ENCODE measurements at places on chromosomes 2 and 18.

GRCh38 chr2:70214365-70214764 lies 23.5 kb upstream of the C2orf42 start:
- DNase-seq, result no peak

DNA sequence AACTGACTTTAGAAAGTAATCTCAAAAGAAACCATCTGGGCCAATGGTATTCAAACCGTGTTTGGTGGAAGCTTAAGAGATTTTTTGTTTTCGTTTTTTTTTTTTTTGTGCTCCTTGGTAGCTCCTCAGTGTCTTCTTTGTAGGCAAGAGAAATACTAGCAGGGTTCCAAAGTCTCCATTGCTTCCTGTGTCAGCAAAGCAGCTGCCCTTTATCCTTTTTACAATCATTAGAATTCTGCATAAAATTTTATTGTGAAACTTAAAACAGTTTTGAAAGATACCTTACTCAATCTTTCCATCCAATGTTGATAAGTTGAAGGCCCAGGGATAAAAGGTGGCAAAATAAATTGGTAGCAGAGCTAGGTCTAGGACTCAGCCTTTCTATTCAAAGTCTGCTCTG lies 479 bp downstream of the IL1F10 start:
- no peak for DNase-seq

GRCh38 chr18:21109936-21110712 lies 1.5 kb downstream of the ROCK1 start:
- no peak for DNase-seq

- DNase-seq, result no peak
Observed at GRCh38 chr2:6590442-6590841, 275.3 kb downstream of the CMPK2 start.

DNA sequence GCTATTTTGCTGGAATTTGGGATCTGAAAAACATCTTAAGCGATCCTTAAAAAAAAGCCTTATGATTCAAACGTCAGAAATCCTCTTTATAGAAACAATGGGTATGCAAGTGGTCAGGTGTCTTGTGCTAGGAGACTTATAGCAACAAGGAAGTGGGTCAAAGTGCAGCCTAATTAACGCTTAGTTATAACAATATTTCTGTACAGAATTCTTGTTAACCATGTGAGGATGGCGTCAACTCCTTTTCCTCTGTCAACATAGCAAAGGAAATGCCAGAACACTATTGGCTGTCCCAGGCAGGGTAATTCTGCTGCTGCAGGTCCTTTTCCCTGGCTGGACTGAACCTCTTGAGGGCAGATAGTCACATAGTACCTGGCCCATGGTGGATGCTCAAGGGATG lies 189.4 kb downstream of the MSH2 start:
- no peak for DNase-seq

DNA sequence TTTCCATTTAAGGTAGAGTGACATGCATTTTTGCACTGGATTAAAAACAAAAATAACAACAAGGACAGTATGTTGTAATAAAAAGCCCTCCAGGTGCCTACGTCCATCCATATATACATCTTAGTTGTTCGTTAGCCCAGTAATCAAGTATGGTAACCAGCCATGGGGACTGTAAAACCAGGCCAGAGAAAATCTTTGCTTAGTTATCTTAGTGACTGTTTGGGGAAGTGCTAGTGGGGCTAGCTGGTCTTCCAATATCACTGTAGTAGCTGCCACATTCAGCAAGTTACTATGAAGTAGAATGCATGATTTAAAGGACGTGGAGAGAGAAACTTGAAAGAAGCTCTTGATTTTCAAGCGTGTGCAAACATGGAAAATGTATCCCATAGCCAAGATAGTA lies 95.9 kb upstream of the STON1 start:
- no peak for DNase-seq

DNA sequence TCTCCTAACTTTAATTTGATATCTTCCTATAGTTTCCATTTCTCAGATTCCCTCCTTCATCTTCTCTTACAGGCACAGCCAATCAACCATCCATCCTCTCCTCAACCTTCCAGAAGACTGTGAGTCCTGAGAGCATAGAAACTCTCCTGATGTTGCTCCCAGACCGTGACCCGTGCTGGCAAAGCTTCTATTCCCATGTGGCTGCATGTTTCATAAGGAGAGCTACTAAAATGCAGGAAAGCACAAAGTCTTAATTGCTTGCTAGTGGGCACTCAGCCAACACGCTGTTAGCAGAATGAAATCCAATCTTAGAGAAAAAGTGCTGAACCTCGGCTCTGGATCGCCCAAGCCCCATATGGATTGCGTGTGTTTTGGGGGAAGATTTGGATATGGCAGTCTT lies 1244.7 kb upstream of the ZEB2 start:
- no peak for DNase-seq

DNA sequence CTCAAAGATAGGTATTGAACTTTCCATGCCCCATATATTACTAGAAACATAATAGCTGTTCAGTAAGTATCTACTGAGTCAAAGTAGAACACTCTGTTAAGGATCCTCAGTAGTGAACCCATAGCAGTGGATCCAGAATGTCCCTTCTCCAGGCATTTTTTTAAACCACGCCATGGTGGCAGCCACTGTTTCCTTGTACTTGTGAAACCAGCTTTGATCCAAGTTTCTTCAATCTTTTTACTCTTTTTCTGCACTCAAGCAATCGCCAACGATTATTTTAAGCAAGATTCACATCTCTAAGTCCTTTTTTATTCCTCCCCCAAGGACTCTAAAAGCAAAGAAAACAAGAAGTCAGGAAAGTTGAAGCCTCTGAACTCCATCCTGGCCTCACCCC lies 291.2 kb upstream of the SLC14A2 start:
- no peak for DNase-seq

DNA sequence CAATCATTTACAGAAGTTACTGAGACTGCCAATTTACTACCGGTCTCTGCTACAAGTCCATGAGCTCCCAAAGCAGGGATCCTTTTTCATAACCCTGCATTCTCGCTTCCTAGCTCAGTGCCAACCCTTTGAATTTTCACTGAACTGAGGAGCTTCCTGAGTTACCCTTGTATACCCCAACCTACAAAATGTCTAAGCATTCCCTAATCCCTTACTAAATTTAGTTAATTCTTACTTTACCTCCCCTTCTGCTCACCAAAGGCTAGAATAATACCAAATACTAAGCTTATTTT lies 9.6 kb downstream of the MAT2A start:
- DNase-seq, result no peak

DNA sequence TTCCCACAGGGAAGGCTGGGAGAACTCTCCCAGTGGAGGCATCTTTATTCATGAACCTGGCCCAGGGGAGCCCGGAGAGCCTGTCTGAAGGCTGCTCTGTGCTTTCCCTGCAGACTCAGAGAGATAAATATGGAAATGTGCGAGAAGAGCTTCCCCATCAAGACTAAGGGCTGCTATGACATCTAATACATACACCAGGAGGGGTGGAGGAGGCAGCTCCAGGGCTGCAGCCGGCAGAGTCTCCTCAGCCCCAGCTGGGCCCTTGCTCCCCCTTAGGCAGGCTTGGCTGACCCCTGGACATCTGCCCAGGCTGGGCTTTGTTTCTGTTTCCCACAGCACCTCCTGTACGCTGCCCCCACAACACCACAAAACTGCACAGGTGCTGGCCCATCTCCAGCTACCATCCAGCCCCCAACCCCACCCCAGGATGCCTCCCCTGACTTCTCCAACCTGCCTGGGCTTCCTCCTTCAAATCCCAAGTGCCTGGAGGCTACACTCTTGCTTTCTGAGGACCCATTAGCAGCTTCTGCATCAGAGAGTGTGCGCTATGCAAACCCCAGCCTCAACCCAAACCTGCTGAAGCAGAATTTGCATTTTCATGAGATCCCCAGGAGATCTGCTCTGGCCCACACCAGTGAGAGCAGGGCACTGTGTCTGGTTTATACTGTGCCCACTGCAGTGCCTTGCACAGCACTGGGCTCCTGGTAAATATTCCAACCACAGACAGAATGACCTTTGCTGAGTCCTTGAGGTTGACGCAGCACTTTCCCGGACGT lies 96.8 kb downstream of the VSNL1 start:
- no peak for DNase-seq

All from stimulated activated naive CD4-positive, alpha-beta T cell treated with Interleukin-2 at 50 U/mL for 16 hours (primary cell).